Left renal pelvis (tissue), 4 donors: ENCODE measurements at places on chromosomes 13 and 19. TPM values are rescaled to one million over a fixed set of nuclear protein-coding genes. Genes with fewer than 3 reads are reported as not detected.

GRCh38 chr13:71460211-71460610 is 406.8 kb downstream of the DACH1 start:
- no peak for DNase-seq

DNA sequence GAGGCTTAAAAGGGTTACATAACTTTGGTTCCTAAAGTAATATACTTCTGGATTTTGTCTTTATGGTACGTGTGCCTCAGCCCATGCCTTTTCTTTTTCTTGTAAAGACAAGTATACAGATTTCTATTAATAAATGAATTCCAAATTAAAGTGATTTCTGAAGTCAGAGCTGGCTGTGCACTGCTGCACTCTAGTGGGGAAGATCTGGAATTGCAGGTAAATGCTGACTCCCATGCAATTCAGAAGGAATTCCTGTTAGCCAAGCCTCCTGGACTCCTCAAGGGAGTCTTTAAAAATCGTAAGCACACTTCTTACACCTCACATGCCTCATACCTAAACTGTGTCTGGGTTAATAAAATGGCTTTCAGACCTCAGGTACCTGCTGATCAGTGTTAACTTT is 118.4 kb upstream of the SLC7A1 start:
- DNase-seq: no peak

DNA sequence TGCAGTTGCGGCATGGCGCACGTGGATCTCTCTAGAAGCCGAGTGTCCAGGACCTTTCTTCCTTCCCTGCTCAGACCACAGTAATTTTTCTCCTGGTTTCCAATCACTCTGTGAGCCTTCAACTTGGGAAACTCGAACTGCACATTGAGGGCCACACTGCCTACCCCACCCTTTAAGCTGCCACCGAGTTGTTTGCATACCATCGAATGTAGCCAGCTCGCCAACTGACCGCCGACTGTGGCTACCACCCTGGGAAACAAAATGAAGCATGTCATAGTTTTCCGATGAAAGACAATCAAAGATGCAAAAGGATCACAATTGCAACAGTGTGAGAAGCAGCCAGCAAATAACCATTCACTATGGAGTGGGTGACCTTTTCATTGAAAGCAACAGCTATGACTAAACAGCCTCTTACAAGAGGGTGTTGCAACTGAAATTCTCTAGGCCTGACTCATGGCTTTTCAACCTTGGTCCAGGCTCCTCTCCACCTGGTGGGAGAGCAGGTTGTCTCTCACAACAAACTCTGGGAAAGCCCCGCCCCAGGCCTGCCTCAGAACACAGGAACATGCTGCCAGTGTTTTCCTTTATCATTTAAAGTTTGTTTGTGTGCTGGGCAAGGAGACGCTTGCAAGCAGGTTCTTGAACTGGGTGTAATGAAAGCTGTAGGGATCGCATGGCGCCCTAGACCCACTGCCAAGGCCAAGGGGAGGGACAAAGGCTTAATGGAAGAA is 141.7 kb upstream of the SERP2 start:
- no peak for DNase-seq

DNA sequence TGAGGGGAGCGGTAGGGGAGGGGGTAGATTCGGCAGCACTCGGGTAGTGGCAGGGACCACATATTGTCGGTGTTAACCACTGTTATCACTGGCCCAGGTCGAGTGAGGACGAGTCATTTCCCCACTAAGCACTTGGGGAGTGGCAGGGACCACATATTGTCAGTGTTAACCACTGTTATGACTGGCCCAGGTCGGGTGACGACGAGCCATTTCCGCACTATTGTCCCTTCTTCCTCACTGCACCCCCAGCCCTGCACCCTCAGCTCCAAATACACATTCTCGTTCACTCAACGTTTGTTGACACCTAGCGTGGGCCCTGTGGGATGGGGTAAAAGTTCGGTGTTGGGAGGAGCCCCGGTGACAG is 467 bp upstream of the CLN5 start:
- no peak for DNase-seq

DNA sequence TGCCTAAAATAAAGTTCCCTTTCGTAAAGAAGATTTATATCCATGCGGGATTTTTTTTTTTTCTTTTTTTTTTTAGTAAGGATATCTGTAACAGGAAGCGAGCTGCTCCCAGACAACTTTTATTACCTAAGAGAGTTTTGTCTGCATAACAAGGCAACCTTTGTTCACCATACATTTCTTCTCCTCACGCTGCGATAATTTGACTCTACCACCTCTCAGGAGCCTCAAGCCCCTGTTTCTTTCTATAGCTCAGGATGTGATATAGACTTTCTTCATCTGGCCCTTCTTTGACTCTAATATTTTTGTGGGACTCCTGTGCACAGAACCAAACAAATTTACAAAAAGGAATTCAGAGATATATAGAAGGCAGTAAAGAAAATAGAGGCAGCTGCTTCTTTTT is 1053.7 kb upstream of the SPRY2 start:
- no peak for DNase-seq

DNA sequence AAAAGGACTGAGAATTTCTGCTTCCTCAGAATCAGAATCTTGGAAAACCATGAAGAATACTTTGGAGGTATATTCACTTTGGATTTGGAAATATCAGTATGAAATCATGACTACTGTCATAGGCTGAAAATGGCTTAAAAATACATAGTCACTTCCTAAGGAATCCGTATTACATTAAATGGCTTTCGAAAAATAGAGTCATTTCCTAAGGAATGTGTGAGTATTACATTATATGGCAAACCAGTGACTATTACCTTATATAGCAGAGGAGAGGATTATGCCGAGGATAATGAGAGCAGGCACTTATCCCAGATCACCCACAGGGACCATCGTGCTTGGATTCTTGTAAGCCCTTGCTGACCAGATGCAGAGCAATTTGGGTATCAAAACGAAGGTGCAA is 1471.8 kb downstream of the EFNB2 start:
- DNase-seq: no peak

DNA sequence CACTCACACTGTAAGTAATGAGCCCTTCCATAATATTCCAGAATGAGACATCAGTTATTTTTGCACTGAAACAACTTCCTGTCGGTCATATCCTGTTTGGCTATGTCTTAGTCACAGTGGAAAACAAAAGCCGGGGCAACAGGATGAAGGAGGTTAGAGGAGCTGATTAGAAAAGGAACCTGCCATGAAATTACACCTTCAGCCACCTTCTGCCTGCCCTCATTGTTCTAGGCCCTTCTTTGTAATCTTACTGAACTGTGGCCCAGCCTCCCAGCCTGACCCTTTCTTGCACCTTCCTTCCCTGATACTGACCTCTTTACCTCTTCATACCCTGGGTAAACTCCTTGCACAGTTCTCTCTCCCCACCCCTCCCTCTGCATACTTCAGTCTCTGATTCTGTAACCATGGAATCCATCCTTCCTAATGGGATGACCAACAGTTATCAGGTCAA is 67.3 kb downstream of the DOCK9 start:
- no peak for DNase-seq

DNA sequence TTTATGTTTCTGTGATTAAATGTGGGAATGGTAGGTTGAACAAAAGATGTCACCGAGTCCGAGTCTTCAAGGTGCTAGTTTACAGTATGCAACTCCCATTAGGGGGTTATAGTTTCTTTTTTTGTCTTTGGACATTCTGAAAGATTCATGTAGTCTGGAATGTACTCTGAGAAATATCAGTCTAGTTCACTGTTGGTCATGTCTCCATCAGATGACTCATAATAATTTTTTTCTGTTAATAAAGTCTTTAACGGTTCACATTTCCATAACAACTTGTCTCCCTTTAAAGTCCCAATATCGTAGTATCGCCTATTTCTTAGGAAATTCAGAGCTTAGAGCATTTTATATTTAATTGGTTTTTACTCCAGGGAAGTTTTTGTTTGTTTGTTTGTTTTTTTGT is 13.5 kb upstream of the ESD start:
- no peak for DNase-seq

GRCh38 chr19:2208975-2209374 is 27.2 kb downstream of the PLEKHJ1 start:
- DNase-seq: no peak

- no peak for DNase-seq
These were observed 491.0 kb downstream of the FGF9 start for GRCh38 chr13:22161871-22162270.

Gene RCBTB2
- 60.8 TPM for polyA plus RNA-seq

Gene AZU1
- 1.2 TPM for polyA plus RNA-seq

Gene CBY2
- polyA plus RNA-seq: 1.1 TPM

Gene GJB2
- polyA plus RNA-seq: 3.0 TPM
